ENCODE measurements at places on chromosomes 2 and 18.

GRCh38 chr2:169193618-169194017 is 124.3 kb downstream of the DHRS9 start:
- no peak for DNase-seq

GRCh38 chr2:54310961-54311360 is 54.9 kb upstream of the TSPYL6 start:
- no peak for DNase-seq

GRCh38 chr2:111678651-111679050 is 205.3 kb downstream of the ANAPC1 start:
- DNase-seq, result no peak

DNA sequence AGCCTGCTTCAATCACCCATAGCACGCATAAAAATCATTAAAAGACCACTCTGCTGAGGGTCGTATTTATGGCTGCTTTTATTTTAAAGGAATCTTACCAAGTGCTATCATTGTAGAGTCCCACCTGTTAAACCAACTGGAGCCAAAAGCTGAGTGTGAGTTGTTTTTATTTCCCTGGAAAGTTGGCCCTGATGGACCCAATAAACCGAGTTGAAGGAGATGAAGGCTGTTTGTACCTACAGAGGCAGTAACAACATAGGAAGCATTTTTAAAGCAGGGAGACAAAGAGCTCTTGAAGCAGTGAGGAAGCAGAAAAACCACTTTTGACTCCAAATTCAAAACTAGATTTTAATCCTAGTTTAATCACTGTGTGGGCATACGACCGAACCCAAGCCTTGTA is 6.4 kb downstream of the MBOAT2 start:
- DNase-seq, result no peak

GRCh38 chr2:61109291-61109690 is 43.6 kb downstream of the SANBR start:
- DNase-seq, result no peak

GRCh38 chr2:38029512-38029911 is 46.4 kb downstream of the CYP1B1 start:
- DNase-seq, result no peak

Data from GM18507 (cell line).